ENCODE measurements at places on chromosomes 12 and 14.

DNA sequence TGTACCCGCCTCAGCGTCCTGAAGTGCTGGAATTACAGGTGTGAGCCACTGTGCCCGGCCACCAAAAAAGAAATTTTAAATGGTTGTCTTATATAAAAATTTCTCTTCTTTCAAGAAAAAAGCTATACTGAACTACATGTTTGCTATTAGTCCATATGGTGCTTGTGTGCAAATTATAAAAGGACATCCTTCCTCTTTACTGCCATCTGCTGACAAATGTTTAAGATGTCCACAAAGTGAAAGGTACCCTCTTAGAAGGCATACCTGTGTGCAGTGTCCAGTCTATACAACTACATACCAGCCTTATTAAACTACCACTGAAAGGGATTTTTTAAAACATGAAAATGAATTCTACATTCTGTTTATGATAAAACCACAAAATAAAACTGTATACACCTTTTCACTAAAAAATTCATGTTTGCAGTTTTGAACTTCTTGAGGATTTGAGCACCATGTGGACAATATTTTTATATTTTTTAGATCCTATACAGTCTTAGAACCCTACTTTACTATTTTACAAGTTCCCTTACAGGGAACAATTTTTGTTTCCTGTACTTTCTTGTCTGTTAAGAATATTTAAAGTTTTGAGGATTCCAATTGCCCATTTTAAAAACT lies 32.8 kb upstream of the TOMM20L start:
- peak; percentile 72 for DNase-seq

- DNase-seq, result no peak
These were observed 359.8 kb downstream of the BTG1 start for GRCh38 chr12:91785655-91786498.

DNA sequence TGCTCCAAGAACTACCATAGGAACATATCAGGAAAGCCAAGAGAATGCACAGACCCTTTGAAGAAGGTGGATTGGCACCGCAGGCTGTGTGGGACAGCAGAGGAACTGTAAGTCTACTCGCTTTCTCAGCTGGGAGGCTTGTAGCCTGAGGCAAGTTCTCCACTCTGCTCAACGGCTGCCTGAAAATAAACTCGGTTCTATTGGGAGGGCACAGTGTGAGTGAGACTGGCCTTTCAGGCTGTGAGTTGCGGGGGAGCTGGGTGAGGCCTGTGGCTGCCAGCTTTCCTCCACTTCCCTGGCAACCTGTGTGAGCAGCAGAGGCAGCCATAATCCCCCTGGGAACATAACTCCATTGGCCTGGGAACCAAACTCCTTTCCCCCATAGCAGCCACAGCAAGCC lies 132.1 kb downstream of the ANKS1B start:
- no peak for DNase-seq

GRCh38 chr14:74518221-74518620 lies 24.7 kb downstream of the ISCA2 start:
- DNase-seq, result no peak

GRCh38 chr12:105451211-105451610 lies 120.7 kb downstream of the C12orf75 start:
- DNase-seq, result no peak

GRCh38 chr14:104290756-104291122 lies 152.4 kb downstream of the KIF26A start:
- DNase-seq, result no peak

GRCh38 chr14:38999949-39000348 lies 103.1 kb downstream of the SEC23A start:
- peak; percentile 27 for DNase-seq

- no peak for DNase-seq
These were observed 92.9 kb upstream of the FOXN3 start for GRCh38 chr14:89509891-89510290.

GRCh38 chr12:114679452-114679875 lies 4.5 kb downstream of the TBX3 start:
- DNase-seq, result no peak

DNA sequence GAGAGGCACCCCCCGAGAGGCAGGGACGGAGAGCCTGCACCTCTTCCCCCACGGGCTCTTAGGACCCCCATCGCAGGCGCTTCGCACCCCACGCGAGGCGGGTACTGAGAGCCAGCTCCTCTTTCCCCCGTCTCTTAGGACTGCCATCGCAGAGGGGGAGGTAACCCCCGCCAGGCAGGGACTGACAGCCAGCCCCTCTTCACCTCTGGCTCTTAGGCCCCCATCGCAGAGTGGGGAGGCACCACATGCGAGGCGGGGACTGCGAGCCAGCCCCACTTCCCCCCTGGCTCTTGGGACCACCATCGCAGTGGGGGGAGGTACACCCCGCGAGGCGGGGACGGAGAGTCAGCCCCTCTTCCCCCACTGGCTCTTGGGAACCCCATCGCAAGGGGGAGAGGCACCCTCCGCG lies 46.1 kb downstream of the DDX11 start:
- DNase-seq, result no peak

DNA sequence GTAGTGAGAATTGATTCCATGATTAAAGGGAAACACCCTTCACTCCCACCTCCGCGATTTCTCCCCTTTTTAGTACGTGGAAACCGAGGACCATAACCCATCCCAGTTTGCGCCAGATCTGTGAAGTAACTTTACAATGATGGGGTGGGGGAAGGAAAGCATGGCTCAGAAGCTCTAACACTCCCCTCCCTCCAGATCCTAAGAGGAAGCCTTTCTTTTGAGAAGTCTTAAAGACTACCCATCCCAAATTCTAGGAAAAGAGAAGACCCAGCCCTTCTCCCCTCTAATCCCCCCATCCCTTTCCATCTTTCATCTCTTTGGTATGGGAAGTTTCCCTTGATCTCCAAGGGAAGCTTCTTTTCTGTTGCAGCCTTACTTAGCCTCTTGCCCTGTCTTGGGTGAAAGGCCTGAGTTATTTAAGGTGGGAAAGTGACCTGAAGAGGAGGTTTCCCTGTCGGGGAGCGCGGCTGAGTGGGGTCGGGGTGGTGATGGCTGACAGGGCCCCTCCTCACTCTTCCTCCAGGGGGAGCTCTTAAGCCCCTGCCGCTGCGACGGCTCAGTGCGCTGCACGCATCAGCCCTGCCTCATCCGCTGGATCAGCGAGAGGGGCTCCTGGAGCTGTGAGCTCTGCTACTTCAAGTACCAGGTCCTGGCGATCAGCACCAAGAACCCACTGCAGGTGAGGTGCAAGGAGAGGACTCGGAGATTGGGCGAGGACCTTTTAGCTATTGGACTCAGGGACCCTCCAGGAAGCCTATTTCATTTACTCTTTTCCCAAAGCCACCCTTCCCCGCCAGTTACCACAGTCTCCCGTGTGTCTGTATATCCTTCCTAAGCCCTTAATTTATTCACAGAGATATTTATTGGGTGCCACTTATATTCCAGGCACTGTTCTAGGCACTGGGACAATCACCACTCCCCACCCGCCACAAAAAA lies 1.8 kb downstream of the MARCHF9 start:
- DNase-seq, result peak; percentile 88

- peak; percentile 52 for DNase-seq
These were observed 25.0 kb downstream of the SH2B3 start for GRCh38 chr12:111430433-111431353.

- peak; percentile 56 for DNase-seq
These were observed 3.4 kb downstream of the PLEKHG3 start for GRCh38 chr14:64707661-64708060.

DNA sequence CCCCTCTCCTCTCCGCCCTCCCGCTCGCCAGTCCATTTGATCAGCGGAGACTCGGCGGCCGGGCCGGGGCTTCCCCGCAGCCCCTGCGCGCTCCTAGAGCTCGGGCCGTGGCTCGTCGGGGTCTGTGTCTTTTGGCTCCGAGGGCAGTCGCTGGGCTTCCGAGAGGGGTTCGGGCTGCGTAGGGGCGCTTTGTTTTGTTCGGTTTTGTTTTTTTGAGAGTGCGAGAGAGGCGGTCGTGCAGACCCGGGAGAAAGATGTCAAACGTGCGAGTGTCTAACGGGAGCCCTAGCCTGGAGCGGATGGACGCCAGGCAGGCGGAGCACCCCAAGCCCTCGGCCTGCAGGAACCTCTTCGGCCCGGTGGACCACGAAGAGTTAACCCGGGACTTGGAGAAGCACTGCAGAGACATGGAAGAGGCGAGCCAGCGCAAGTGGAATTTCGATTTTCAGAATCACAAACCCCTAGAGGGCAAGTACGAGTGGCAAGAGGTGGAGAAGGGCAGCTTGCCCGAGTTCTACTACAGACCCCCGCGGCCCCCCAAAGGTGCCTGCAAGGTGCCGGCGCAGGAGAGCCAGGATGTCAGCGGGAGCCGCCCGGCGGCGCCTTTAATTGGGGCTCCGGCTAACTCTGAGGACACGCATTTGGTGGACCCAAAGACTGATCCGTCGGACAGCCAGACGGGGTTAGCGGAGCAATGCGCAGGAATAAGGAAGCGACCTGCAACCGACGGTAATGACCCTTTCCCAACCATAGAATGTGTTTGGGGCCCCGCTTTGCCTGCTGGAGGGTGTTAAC lies 615 bp downstream of the CDKN1B start:
- DNase-seq, result peak; percentile 69

GRCh38 chr14:92484132-92484823 lies 29.3 kb upstream of the RIN3 start:
- DNase-seq, result no peak

Data from hematopoietic multipotent progenitor cell treated with erythropoietin and hydrocortisone succinate and interleukin-3 and kit ligand, for 4 days (in vitro differentiated cells).